ENCODE measurements at places on chromosomes 2 and 18.

DNA sequence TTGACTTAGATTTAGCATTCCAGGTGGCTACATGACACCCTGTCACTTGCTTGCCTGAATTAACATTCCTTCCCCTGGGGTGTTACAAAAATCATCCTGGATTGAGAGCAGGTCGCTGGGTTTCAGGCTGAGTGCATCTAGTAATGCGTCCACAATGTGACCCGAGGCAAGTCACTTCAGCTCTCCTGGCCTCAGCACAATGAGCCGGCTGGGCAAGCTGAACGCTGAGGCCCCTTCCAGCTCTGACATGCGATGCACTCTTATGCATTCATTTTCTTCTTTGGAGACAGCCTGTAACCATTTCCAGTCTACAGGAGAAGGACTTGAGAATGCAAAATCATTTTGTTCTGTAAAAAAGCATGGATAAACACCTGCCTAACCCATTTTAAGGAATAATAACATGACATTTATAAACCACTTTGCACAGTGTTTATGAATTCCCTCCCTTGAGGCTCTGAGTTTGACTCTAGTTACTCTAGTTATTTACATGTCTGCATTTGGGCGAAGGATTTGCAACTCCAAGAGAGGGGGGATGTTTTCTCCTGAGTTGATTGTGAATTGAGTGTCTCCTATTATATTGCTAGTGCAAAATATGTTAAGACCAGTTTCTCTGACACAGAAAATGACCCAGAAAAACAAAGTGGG lies 63.0 kb upstream of the CPO start:
- DNase-seq, result no peak

DNA sequence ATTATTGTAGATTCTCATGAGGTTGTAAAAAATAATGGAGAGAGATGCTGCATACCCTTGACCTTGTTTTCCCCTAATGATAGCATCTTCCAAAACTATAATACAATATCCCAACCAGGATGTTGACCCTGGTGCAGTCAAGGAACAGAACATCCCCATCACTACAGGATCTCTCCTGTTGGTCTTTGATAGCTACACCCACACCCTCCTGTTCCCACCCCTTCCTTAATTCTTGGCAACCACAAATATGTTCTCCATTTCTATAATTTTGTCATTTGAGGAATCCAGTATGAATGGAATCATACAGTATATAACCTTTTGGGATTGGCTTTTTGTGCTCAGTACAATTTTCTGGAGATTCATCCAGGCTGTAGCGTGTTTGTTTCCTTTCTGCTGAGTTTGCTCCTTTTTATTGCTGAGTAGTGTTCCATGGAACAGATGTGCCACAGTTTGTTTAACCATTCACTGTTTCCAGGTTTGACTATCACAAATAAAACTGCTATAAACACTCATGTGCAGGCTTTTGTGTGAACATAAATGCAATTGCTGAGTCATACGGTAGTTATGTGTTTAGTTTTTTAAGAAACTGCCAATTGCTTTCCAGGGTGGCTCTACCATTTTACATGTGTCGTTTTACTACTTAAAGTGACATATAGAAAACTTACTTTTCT lies 22.2 kb downstream of the MCFD2 start:
- DNase-seq, result no peak

DNA sequence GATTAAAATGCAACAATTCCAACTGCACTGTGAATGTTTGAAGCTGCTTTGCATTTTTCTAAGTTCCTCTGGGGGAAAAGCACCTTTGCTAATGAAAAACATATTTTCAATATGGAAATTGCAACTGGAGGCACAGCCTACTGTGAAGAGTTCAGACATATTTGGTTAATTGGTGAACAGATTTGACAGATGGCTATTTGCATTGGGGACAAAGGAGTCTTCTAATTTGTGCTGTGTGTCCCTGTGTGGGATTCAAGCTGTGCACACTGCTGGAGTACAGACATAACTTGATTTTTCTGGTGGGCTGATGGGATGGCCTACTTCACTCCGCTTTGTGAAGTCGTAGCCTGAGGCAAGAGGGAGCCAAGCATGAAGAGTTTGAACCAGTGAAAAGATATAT lies 40.7 kb upstream of the ARHGAP25 start:
- DNase-seq, result no peak

- peak; percentile 41 for DNase-seq
Observed at GRCh38 chr2:70083344-70084156, 3.7 kb upstream of the PCBP1 start.

DNA sequence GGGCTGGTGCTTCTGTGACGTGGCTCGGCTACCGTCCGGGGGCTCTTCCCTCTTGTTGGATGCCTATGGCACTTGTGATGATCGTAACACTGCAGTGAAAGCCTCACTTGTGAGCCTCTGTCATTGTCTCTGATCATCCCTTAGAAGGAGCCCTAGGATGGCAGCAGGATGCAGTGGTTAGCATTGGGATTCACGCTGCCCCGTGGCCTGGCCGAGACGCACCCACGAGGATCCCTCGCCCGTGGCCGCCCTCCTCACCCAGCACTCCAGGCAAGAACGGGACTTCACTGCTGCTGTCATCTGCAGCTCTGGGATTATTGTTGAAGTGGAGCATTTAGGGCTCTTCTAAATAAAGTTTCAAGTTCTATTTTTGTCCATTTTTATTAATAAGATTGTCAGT lies 46.8 kb upstream of the CTDP1 start:
- no peak for DNase-seq

GRCh38 chr2:8234757-8235374 lies 447.0 kb upstream of the ID2 start:
- no peak for DNase-seq

GRCh38 chr2:23681356-23682140 lies 245.4 kb downstream of the ATAD2B start:
- DNase-seq, result no peak

- no peak for DNase-seq
Observed at GRCh38 chr2:121061633-121062032, 223.4 kb downstream of the TFCP2L1 start.

GRCh38 chr18:2123077-2123476 lies 448.2 kb downstream of the METTL4 start:
- no peak for DNase-seq

- no peak for DNase-seq
Observed at GRCh38 chr2:126900646-126901319, 2.1 kb downstream of the TEX51 start.

DNA sequence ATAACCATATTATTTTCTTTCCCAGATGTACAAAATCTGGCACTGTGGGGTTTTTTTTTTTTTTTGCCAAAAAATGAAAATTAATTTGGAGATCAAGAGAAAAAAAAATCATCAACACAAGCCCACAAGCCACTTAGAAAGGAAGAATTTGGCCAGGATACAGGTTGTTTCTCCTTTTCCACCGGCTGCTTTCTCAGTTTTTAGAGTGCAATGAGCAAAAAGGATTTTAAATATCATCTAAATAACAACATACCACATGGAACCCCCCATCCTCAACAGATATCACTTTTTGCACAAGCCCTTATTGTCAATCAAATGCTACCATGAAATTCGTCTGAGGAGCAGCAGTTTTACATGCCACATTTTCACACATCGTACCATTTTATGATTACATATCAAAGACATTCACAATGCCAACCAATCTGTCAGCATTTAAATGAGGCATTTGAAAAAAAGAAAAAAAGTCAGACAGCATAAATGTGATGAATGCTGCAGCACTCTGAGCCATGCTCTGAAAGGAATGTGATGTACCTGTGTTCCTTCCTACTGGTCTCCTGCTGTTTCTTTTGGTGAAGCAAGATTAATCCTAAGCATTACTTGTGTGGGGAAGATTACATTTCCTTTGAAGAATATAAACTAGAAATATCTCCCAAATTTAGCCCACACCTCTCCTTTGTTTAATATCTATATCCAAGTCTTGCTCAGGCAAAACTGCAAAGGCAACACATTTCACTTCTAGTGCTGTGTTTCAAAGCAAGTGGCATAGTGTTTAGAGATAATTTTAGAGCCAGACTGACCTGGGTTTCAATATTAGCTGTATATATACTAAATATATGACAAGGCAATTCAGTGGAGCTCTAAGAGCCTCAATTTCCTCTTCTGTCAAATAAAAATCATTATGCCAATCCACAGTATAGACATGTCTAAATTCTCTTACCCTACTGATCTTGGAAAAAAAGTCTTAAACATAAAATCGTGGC lies 391.3 kb downstream of the CMPK2 start:
- no peak for DNase-seq

- no peak for DNase-seq
Observed at GRCh38 chr2:128214866-128215460, 103.7 kb downstream of the HS6ST1 start.

DNA sequence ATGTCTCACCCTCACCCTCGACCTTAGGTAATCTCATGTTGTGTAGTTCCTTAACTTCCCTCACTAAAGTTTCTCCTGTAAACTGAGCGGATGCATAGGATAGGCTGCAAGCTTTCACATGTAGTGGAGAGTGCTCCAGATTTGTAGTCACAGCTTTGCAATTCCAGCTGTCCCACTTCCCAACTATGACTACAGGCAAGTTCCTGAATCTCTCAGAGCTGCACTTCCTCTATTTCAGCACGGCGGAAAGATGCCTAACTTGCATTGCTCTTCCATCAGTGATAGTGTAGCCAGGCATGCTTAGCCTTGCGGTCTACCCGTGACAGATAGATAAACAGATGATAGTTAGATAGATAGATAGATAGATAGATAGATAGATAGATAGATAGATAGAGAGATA lies 183.1 kb upstream of the CCDC68 start:
- no peak for DNase-seq

DNA sequence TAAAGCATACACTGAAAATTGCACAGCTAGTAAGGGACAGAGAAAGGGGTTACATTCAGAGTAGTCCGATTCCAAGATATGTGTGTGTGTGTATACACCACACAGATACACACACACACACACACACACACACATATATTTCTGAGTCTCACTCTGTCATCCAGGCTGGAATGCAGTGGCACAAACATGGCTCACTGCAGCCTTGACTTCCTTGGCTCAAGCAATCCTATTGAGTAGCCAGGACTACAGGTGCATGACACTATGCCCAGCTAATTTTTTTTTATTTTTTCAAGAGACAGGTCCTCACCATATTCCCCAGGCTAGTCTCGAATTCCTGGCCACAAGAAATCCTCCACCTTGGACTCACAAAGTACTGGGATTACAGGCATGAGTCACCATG lies 68.1 kb upstream of the ITPRID2 start:
- no peak for DNase-seq

DNA sequence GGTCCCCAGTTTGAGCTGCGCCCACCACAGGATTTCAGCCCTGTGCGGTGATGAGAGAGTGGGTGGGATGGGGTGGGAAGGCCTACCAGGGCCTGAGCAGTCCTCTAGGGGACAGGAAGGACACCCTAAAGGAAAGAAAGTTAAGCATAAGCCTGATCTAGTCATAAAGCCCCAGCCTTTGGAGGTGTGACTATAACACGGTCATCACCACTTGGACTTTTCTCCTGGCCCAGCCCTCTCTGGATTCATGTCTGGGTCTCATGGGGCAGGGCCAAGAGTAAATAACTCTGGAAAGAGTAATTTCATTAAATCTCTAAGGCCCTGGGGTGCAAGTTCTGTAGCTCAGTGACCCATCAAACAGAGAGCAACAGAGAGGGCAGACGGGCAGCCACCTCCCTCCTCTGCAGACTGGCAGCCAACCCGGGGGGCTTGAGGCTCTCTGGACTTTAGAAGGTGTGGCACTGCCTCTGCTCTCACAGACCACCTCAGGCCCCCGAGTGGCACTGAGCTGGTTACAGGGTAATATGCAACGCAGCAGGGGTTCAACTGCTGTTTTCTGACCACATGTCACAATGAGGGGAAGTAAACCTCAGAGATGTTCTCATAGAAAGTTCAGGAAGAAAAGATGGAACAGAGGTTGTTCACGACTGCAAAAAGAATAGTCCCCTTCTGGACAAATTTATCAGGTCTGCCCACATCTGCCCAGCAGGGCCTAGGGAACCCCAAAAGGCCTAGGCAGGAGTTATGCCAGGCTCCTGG lies 41.5 kb downstream of the TGFA start:
- DNase-seq, result no peak

GRCh38 chr2:126244937-126245336 lies 411.0 kb upstream of the GYPC start:
- DNase-seq, result peak; percentile 26

GRCh38 chr18:76538846-76539245 lies 43.8 kb upstream of the ZNF516 start:
- DNase-seq, result no peak

DNA sequence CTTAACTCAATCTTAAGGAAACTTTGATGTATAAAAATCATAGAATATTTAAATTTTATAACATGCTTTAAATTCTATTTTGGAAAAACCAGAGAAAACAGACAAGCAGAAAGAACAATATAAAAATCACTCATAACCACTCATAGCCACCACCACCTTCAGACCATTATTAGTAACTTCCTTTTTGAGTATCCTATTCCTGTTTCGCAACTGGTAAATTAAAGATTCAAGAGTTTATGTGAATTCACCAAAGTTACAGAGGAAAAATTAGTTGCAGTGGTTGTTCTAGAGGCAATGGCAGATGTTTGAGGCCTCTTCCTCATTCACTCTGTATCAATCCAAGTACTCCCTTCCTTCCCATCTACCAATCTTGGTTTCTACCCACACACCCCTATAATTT lies 49.3 kb upstream of the PROKR1 start:
- DNase-seq, result no peak

GRCh38 chr18:55524353-55525073 lies 63.5 kb downstream of the TCF4 start:
- DNase-seq, result no peak

GRCh38 chr2:7030810-7031209 lies 113.6 kb downstream of the RNF144A start:
- DNase-seq, result no peak

DNA sequence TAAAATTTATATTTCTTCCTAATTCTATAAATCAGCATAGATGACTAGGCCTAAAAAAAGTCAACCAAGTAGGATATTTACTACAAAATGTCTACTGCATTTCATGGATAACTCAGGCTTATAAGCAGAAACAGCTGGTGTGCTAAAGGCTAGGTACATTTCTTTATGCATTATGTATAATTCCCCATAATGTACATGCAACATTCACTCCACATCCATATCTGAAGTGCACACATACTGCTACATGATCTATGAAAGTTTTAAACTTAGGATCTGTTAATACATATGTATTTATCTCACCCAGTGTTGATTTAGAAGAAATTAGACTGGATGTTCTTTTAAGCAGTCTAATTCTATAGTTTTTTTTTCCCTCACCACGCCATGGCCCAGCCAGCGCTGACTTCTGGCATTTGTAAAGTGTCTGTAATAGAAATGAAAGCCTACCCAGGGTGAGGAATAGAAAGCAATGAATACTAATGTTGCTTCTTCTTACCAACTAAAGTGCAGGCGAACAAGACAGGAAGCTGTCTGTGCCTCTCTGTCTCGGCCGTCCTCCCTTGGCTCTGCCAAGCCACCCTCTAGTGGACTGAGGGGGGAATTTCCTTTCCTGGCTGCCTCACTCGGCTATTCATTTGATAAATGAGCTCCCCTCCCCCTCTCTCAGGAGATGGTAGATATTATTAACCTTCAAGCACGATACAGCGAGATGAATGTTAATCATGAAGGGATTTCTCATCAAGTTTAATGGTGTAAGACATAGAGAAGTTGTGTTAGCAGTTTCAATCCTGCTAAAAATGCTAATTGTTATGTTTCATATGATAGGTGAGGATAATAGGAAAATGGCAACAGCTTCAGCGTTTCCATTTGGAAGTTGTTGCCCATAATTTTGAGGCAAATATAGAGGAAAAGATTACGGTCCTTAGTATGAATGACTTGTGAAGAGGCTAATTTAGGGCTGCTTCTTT lies 384.5 kb downstream of the MTX2 start:
- no peak for DNase-seq
